ENCODE measurements at places on chromosomes 5 and 9.

DNA sequence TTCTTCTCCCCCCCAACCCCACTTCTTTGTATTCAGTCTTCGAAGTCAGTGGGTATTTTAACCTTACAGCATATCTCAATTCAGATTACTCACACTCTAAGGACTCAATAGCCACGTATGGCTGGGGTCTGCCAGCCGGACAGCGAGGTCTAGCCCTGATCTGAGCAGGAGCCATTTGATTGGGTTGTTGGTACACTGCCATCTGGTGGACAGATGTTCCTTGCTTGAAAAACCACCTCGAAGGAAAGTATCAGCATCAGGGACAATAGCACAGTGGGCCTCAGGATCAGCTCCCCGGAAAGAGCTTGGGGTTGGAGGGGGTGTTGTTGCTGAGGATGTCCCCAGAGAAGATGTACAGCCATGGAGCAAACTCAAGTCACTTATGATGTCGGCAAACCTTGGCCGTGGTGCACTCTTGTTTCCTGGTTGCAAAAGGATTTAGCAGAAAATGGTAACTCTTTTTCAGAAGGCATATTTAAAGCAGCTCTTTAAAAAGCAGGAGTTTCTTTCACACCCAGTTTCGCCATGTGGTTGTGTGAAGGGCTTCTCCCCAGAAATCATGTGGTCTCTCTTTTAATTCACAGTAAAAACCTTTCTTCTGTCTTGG, 31.7 kb upstream of the KCNMB1 start:
- DNase-seq, result peak; percentile 61

- DNase-seq, result no peak
These were observed 233.7 kb upstream of the IL12B start for GRCh38 chr5:159564031-159564430.

DNA sequence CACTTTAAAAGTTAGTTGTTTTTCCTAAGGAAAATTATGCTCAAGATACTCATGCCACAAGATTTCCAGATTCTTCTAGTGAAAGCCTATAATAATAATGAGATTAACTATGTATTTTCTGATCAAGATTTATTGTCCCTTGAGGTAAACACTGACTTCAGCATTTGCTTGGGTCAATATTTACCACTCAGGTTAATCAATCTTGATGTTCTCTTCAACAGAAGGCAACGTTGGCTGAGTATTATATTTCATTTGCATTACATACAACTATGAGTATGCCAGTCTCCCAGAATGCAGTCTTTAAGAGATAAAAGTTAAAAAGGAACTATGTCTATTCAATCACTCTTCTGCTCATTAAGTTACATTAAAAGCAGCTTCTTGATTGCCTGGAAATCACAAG, 115.6 kb downstream of the GPR21 start:
- DNase-seq, result no peak

- no peak for DNase-seq
These were observed 15.3 kb downstream of the FPGS start for GRCh38 chr9:127817881-127818434.

GRCh38 chr5:76688212-76688611, 27.7 kb upstream of the F2R start:
- DNase-seq, result no peak

- no peak for DNase-seq
These were observed 107.3 kb upstream of the SPIN1 start for GRCh38 chr9:88280816-88281382.

DNA sequence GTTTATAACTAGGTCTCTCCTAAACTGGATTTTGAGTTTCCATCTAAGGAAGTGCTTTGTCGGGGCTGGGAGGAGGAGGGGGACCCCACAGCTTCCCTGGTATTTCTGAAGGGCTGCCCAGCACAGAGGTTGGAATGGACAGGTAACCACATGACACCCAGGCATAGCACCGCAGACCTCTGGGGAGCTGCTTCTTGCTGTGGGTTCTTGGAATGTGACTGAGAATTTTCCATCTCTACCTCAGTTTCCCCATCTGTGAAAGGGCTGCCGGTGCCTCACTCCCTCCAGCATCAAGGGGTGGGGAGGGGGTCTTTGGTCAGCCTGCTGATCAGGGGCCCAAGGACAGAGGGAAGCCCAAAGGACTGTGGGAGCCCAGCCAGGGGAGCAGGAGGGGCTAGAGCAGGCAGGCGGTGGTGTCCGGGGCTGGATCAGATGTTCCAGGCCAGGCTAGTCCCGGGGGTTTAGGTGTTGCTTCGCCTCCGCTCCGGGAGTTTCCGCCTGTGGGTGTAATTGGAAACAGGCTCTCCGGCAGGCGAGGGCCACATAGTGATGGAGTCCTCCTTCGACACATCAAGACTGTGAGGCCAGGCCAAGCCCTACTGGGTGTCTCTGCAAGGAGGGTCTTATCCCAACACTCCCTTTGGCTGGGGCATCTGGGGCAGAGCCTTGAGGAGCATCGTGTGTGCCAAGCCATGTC, 3.3 kb downstream of the OLFML2A start:
- peak; percentile 69 for DNase-seq
